ENCODE measurements at places on chromosomes 6 and 20.

- no peak for DNase-seq
Measured at GRCh38 chr6:158552055-158552795, 7.7 kb upstream of the TMEM181 start.

- no peak for DNase-seq
Measured at GRCh38 chr20:56855708-56856107, 226.6 kb downstream of the TFAP2C start.

- no peak for DNase-seq
Measured at GRCh38 chr20:45913116-45913515, 1.2 kb upstream of the PLTP start.

- peak; percentile 24 for DNase-seq
Measured at GRCh38 chr20:31842471-31843157, 2.8 kb downstream of the FOXS1 start.

GRCh38 chr20:415820-416322 is 7.8 kb downstream of the RBCK1 start:
- DNase-seq, result no peak

GRCh38 chr20:62716198-62716940 is 7.7 kb downstream of the NTSR1 start:
- DNase-seq, result peak; percentile 12

- no peak for DNase-seq
Measured at GRCh38 chr20:63735859-63736718, at the start of gene LIME1. Gene LIME1 (plus strand): TSS chr20:63736664. CDS start chr20:63737550, 886 bp downstream.

GRCh38 chr6:129593233-129593564 is 116.8 kb downstream of the ARHGAP18 start:
- DNase-seq, result no peak

GRCh38 chr6:88493717-88494116 is 327.6 kb upstream of the CNR1 start:
- no peak for DNase-seq

- no peak for DNase-seq
Measured at GRCh38 chr6:112007805-112008204, 46.1 kb upstream of the CCN6 start.

GRCh38 chr6:104472021-104472901 is 387.5 kb downstream of the HACE1 start:
- DNase-seq, result no peak

All from fibroblast of the conjunctiva (primary cell).